Activated CD4-positive, alpha-beta T cell treated with anti-CD3 and anti-CD28 coated beads for 36 hours (primary cell): ENCODE measurements at places on chromosomes 5 and 9. TPM values are rescaled to one million over a fixed set of nuclear protein-coding genes. Genes with fewer than 3 reads are reported as not detected.

DNA sequence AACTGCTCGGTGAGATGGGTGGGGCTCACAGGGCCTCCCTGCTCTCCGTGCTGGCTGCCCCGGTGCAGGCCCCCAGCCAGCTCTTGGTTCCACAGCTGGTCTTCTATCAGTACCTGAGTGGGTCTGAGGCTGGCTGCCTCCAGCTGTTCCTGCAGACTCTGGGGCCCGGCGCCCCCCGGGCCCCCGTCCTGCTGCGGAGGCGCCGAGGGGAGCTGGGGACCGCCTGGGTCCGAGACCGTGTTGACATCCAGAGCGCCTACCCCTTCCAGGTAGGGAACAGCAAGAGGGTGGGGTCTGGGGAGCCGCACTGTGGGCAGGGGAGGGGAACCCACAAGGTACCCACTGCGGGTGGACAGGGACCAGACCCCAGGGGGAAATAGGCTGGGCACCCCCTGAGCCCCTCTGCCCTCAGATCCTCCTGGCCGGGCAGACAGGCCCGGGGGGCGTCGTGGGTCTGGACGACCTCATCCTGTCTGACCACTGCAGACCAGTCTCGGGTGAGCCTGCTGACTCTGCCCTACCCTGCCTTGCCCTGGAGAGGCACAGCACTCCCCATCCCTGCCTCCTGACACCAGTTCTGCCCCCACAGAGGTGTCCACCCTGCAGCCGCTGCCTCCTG is 2.8 kb downstream of the MAMDC4 start:
- no peak for DNase-seq

DNA sequence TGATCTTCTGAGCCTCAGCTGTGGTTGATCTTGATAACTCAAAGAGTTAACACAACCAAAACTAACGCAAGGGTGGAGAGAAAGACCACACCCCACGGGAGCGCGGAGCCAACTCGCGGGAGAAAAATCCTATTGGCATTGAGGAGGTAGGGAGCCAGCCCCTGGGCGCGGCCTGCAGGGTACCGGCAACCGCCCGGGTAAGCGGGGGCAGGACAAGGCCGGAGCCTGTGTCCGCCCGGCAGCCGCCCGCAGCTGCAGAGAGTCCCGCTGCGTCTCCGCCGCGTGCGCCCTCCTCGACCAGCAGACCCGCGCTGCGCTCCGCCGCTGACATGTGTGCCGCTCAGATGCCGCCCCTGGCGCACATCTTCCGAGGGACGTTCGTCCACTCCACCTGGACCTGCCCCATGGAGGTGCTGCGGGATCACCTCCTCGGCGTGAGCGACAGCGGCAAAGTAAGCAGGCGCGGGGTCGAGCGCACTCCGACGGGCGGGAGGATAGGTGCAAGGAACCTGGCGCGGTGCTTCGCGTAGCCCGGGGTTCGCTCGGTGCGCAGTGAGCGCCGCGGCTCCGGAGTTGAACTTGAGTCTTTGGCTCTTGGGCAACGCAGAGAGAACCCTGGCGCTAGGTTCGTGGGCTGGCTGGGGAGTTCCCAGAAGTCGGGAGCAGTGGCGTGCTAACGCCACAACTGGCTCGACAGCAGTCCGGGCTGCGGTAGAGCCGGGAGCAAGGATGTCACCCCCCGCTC is at the start of gene GDA:
GDA (plus strand) TSS at position 210 of the 745 bp plus-strand sequence; CDS start at position 330, 120 bp downstream.
- peak; percentile 16 for DNase-seq

- no peak for DNase-seq
Observed at GRCh38 chr9:80369641-80370040, 797.9 kb downstream of the TLE4 start.

GRCh38 chr5:91978221-91978882 is 595.2 kb upstream of the ARRDC3 start:
- DNase-seq = no peak

- no peak for DNase-seq
Observed at GRCh38 chr9:83424831-83425230, 113.4 kb downstream of the FRMD3 start.

DNA sequence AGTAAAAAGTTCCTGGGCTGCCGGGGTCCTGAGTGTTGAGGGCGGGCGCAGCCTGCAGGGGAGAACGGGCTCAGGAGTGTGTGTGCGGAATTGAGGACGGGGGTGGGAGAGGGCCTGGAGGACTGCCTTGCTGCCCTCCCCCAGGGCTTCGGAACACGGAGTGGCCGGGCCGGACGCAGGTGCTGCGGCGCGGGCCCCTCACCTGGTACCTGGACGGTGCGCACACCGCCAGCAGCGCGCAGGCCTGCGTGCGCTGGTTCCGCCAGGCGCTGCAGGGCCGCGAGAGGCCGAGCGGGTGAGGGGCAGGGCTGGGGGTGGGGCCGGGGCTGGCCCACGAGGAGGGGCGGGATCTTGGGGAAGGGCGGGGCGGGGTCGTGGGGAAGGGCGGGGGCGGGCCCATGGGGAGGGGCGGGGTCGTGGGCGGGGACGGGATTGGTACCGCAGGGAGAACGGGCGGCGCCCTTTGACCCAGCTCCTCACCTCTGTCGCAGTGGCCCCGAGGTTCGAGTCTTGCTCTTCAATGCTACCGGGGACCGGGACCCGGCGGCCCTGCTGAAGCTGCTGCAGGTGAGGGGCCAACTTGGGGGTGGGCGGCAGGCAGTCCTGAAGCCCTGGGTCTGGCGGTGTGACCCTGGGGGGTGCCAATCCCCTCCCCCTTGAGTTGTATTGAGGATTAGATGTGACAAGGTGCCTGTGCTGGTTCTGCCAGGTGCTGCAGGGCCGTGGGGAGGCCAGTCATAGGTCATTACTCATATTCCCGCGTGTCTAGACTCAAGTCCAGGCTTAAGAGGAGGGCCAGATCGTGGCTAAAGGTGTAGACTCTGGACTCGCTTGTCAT is 7.1 kb downstream of the FPGS start:
- DNase-seq = peak; percentile 49

SCAI gene
- 13.0 TPM for total RNA-seq

TMEM215 gene
- total RNA-seq = not detected
